ENCODE measurements at places on chromosomes 16 and 17.

- no peak for DNase-seq
Observed at GRCh38 chr16:3771513-3771912, 54.2 kb upstream of the TRAP1 start.

GRCh38 chr17:59160157-59161025, 4.8 kb downstream of the PRR11 start:
- no peak for DNase-seq

GRCh38 chr16:85077039-85077438, 35.2 kb downstream of the CIBAR2 start:
- DNase-seq = no peak

GRCh38 chr17:52383493-52384100, 225.1 kb upstream of the CA10 start:
- peak; percentile 12 for DNase-seq

DNA sequence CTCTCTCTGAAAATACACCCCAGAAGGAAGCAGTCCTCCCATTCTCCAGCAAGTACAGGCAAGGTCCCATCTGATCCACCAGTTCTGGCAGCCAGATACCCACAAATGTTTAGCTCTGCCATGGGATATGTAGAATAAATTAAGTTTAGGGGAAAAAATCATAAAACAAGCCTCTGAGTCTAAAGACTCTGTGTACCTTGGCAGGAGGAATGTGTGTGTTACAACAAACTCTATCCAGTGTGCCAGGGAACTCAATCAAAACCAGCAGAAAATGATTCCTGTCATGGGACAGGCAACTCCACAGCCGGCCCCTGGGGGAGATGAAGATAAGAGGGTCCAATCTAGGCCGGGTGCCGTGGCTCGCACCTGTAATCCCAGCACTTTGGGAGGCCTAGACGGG, 73.4 kb downstream of the MRM3 start:
- no peak for DNase-seq

DNA sequence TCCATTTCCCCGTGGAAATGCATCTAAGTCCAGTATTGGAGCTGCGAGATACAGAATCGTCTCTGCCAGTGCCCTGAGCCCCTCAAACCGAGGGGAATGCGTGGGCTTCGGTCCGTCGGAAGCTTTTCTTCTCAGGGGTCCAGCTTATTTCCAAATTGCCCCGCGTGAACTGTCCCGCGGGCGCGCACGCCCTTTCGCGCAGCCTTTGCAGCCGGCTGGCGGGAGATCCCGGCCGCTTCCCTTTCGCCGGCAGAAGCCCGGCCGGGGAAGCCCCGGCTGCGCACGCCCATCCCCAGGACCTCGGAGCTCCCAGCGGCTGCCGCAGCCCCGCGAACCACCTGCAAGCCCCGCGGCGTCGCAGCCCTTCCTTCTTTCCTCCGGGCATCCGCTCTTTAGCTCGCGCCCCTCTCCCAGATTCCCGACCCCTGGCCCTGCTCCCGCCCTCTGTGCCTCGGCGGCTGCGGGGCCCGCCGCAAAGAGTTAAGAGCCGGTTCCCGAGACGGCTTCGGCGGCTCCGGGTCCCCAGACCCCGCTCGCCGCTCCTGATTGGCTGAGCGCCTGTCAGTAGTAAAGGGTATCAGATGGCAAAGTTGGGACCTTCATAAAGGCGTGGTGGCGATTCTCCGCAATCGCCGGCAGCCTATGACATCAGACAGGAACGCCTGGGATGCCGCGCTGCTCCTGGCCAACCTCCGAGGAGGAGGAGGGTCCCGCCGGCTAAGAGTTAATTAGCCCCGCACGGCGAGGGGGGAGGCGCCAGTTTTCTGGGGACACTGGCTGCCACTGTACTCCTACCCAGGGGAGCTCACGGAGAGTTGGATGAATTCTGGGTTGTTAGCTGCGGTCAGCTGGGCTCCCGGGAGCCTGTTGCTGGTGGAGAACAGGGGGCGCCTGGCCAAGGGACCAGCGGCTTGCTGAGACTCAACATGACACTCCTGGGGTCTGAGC, at the start of gene MYOCD:
MYOCD (plus strand) TSS at position 628 of the 948 bp plus-strand sequence; CDS start at position 927, 299 bp downstream.
- peak; percentile 67 for DNase-seq

DNA sequence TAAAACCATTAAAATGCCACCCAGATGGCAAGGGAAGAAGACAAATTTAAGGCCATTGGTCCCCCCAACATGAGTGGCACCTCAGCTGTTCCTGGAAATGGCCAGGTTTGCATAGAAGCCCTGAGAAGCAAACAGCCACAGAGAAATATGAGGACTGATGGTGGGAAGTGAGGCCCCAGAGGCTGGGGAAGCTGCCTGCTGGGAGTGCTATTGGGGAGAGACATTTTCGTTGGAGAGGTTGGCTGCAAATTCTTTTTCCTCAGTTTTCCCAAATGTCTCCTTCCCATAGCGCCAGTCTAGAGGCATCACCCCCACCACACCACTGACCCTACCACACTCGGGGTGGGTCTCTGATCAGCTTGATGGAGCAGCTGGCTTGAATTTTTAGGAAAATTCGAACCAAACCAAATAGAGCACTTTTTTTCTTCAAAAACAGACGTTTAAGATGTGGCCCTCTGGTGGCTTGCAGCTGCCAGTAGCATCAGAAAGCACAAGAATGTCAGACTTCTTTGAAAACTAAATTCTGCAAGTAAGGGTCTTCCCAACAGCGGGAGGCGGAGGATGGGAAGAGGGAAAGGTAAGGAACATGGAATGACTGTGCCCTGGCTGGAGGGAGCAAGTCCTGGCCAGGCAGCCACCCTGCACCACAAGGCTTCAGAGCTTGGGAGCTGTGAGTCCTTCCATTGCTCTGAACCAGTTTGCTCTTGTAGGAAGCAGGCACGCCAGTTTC, 13.2 kb upstream of the SLC12A3 start:
- DNase-seq = peak; percentile 61

DNA sequence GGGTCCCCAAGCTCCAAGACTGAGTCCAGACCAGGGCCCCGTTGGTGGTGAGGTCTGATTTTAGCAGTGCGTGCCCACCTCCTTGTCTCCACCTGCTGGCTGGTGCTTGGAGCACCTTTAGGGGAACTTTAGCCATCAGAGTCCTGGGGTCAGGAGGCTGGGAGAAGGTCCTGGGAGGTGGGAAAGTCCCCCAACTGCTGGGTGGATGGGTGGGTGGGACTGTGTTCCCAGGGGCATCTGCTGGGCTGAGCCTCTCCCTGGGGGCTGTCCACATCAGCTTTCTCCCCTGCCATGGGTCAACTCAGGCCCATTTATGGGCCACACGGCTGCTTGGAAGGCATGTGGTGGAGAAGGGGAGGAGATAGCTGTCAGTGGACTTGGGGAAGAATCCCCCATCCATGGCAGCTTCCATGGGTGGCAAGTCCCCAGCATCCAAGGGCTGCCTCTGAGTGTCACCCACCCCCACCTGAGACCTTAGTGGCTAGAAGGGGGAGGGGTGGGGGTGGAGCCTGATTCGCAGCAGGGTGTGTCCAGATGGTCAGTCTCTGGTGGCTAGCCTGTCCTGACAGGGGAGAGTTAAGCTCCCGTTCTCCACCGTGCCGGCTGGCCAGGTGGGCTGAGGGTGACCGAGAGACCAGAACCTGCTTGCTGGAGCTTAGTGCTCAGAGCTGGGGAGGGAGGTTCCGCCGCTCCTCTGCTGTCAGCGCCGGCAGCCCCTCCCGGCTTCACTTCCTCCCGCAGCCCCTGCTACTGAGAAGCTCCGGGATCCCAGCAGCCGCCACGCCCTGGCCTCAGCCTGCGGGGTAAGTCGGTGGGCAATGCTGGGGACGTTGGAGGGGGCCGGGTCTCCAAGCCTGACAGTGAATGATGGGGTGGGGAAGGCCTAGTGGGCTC, at the start of gene TRPV2:
TRPV2 (plus strand) TSS at position 541 of the 894 bp plus-strand sequence. CDS start 2,098 bp downstream, outside the sequence.
- DNase-seq = peak; percentile 33

DNA sequence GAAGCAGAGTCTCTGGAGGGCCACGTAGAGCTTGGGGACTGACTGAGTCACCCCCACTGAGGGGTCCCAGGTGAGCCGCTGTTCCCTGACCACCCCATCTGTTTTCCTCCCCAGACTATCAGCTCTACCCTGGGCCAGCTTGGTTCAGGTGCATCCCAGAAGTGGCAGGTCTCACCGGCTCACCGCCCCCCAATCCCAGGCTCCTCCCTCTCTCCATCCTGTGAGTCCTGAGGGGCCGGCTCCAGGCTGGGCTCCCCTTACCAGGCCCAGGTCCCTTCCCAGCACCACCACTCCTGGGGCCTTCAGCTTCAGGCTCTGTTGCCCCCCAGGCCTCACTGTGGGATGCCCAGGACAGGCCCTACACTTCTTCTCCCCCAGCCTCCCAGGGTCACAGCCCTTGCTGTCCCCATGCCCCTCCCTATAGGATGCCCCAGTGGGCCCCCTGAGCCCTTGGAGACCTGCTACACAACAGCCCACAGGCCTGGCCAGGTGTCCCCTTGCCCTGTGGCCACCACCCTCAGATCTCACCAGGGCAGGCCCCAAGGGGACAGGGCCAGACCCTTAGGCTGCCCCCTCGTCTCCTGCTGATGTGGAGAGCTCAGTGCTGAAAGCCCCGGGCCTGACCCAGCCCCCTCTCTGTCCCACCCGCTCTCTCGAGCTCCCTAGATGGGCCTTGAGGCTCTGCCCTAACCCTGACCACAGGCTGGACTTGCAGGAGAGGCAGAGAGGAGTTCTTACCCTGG, 40.4 kb downstream of the TNFRSF13B start:
- no peak for DNase-seq

DNA sequence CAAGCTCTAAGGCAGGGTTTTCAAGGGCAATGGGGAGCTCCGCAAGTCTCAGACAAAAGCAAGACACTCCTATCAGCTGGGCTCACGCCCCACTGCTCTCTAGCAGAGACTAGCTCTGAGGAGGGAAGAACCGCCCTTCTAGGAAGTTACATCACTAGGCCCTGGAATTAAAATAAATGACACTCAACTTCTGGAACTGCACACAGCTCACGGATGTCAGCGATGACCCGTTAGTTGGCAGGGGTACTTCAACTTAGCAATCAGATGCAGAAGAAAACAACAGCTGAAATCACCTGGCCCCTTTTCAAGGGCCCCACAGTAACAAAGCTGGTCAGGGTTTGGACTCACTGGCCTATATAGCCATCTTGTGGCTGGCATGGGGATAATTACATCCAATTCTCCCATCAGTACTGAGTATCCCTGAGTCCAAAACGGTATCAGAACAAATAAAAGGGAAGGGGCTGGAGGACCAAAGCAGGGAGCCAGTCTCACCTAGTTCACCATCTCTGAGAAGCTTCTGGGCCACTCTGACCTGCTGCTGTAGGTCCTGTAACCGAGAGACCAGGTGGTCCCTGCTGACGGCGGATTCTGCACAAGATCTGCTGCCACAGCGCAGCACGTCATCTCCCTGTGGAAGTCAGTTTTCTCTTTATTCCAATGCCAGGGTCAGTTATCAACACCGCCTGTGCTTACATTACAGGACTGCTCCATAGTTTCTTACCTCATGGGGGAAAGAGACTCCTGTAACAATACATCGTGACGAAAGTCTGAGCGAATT, 22.2 kb downstream of the SERPINF1 start:
- peak; percentile 85 for DNase-seq

- DNase-seq = no peak
Observed at GRCh38 chr17:45241328-45242028, 19.8 kb downstream of the FMNL1 start.

GRCh38 chr17:15397620-15398019, 56.2 kb upstream of the TEKT3 start:
- DNase-seq = no peak

GRCh38 chr16:53999841-54000240, 286.7 kb downstream of the IRX3 start:
- peak; percentile 27 for DNase-seq
